Hematopoietic multipotent progenitor cell treated with erythropoietin and hydrocortisone succinate and interleukin-3 and kit ligand, for 15 days (in vitro differentiated cells): ENCODE measurements at places on chromosomes 4 and X.

DNA sequence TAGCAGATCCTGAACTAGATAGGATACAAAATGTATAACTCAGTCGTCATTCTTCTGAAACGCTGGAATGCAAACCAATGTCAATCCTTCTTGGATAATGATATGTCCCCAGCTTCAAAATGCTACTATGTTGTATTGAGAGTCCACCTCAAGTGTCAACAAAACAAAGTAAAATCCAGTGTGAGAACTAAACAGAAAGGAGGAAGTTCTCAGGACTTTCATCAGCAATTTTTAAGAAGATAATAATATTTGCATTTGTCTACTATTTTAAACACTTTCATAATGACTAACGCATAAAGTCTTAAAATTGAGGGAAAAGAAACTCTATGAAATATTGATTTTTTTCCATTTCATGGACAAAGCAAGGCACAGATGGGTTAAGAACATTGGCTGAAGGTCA, 36.3 kb downstream of the SOD3 start:
- no peak for DNase-seq

DNA sequence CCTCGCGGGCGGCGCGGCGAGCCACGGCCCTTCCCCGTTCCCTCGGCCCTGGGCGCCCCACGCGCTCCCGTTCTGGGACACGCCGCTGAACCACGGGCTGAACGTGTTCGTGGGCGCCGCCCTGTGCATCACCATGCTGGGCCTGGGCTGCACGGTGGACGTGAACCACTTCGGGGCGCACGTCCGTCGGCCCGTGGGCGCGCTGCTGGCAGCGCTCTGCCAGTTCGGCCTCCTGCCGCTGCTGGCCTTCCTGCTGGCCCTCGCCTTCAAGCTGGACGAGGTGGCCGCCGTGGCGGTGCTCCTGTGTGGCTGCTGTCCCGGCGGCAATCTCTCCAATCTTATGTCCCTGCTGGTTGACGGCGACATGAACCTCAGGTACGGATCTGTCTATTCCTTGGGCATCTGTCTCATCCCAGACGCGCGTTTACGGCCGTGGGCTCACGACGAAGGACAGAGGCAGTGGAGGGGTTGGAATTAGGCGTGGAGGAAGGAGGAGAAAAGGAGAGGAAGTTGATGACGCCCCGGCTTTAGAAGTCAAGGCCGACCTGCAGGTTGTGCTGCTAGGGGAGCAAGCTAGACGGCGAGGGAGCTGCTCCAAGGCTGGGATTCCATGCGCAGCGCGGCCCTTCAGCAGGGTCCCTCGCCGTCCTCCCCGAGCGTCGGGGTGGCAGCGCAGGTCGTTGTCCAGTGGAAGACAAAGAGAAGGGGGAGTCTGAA, 792 bp downstream of the SLC10A4 start:
- peak; percentile 52 for DNase-seq

DNA sequence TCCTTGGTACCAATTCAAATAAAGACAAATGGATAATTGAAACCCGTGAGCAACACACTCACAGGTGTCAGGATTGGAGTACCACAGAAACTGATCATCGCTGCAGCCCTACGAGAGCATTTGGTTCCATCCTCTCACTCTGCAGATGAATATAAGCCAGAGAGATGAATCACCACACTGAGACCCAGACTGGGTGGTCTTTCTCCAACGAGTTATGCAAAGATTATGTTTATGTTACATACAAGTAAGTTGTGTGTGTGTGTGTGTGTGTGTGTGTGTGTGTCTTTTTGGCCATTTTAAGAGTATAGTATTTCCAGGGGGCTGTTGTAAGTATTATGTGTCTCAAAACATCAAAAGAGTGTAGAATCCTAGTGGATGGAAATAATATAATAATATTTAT, 329.5 kb upstream of the ZFP42 start:
- DNase-seq, result no peak

DNA sequence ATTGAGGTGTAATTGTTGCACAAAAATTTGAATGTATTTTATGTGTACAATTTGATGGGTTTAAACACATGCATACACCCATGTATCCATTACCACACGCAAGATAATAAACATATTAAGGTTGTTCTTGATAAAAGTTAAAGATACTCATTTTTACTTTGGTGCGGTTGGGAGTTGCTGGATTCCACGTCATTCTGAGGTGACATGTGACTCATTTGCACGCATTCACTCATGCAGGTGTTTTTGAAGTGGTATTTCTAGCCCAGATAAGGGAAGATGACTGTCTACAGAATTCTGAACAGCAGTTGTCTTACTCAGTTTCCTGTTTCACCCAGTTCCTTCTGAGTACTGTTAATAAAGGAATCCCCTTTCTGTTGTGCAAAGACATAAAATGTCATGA, 142.0 kb downstream of the RTL3 start:
- DNase-seq, result no peak

DNA sequence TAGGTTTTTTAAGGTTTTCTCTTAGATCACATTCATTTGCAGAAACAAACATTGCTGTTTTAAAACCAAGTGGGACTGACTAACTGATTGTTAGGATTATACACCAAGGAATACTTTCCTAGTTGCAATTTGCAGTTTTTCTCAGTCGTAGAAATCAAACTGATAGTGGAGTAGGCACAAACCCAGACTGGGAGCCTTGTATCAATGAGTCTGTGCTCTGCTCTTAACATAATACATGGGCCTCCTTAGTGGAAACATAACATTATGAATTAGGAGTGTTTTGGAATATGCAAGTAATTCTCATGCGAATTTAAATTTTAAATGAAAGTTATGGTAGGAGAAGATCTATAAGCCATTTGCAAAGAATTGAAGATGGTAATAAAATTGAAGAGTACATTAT, 223.5 kb downstream of the CLCN4 start:
- no peak for DNase-seq

DNA sequence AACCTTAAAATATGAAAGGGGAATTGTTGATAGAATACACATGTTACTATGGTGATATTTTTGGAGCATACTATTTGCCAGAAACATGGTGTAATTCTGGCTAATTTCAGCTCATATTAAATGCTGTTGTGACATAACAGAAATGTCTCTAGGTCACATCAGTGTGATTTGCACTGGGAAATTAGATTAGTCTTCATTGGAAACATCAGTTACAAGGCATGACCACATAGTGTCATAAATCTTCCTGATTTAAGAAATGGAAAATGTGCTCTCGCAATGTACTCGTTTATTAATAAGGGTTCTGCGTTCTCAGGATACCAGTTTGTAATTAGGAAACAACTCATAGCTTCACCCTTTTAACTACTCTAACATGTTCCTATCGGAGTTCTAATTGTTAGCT, 72.9 kb upstream of the GYPA start:
- no peak for DNase-seq

DNA sequence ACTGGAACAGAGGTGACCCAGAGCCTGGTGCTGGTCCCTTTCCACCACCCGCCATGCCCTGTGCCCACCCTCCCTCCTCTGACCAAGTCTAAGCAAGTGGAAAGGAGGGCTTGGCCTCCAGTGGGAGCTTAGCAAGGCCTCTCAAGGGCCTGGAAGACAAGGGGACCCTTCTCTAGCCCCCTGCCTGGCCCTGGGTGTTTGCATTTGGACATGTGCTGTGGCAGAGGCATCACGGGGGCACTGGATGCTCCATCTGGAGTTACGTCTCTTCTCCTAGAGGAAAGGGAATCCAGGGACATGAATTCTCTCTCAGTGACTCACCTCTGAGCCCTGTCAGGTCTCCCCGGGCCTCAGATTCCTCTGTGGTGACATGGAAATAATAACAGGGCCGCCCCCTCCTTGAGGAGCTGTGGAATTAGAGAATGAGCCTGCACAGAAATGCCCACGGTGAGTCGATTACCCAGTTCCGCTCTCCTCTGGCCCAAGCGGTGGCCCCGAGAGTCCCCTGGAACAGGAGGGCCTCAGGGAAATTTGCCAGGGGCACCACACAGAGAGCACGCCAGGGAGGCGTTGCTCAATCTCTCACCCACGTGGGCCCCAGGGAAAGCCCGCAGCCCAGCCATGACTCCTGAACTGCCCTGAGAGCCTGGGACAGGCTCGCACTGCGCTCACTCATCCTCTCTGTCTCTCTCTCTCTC, 189.6 kb downstream of the BCOR start:
- no peak for DNase-seq

- no peak for DNase-seq
Measured at GRCh38 chr4:122857160-122857559, 30.5 kb downstream of the FGF2 start.
